Right renal pelvis (tissue), 4 donors: ENCODE measurements at places on chromosomes 12 and 14.

GRCh38 chr12:71727958-71728357, 26.7 kb upstream of the RAB21 start:
- no peak for DNase-seq

- DNase-seq = no peak
These were observed 26.9 kb downstream of the MDM1 start for GRCh38 chr12:68305278-68305677.

GRCh38 chr12:26335651-26336050, 140.3 kb downstream of the SSPN start:
- DNase-seq = no peak

DNA sequence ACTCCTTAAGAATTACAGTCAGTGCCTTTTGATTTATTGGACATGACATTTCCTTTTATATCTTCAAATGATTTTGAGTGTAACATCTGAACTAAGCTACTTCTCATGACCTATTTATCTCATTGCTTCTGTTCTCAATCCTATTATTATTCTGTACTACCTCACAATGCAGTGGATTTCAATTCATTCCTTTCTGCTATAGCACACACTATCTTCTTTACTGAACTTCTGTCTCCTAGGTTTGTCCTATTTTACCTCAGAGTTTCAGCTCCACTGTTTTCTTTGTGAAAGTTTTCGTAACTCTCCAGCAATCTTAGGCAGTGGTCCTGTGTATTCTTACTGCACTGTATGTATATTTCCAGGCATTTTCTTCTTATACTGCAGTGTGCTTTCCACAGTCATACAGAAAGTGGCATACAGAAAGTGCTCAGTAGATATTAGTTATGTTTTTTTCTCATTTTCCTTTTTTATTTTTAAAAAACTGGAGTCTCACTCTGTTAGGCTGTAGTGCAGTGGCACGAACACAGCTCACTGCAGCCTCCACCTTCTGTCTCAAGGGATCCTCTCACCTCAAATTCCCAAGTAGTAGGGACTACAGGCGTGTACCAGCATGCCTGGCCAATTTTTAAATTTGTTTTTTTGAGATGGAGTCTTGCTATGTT, 368.6 kb upstream of the RGS6 start:
- no peak for DNase-seq

DNA sequence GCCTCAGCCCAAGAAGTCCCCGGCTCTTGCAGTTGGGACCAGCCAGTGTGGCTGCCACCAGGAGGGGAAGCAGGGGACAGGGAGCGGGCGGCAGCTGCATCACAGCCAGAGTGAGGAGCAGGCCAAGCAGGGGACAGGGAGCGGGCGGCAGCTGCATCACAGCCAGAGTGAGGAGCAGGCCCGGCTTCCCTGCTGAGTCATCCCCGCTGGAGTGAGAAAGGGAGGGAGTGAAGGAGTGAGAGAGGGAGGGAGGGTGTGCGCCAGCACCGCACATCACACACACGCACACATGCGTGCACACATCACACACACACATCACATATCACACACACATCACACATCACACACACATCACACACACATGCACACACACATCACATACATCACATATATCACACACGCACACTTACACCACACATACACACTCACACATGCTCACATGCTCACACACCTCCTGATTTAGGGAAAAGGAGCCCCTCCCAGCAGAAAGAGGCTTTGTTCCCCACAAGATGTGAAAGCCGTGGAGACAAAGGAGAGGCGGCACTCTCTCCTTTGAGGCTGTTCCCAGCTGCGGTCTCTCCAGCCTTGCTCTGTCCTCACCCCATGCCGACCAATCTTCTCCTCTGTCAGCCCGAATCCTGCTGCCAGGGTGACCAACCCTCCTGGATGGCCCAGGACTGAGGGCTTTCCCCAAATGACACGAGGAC, 16.7 kb upstream of the ZDHHC22 start:
- DNase-seq = no peak

GRCh38 chr12:124402248-124403066, 107.6 kb downstream of the RFLNA start:
- DNase-seq = no peak

DNA sequence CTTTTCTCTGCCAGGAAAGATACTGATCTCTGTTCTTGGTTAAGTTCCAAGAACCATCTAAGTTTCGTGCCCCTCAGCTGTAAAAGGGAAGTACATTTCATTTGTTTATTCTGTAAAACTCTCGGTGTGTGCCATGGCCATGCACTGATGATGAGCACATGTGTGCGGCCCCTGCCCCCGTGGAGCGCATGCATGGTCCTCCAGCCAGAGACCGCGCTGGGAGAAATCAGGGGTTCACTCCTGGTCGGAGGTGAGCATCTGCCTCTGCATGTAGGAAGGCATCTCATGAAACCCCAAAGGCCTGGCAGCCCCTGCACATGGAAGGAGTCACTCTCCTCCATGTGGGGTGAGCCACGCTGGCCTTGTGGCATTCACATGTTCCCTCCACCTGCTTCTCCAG, 102.5 kb upstream of the RTL1 start:
- DNase-seq = no peak

- no peak for DNase-seq
These were observed 14.7 kb downstream of the GALNT9 start for GRCh38 chr12:132314516-132315233.

DNA sequence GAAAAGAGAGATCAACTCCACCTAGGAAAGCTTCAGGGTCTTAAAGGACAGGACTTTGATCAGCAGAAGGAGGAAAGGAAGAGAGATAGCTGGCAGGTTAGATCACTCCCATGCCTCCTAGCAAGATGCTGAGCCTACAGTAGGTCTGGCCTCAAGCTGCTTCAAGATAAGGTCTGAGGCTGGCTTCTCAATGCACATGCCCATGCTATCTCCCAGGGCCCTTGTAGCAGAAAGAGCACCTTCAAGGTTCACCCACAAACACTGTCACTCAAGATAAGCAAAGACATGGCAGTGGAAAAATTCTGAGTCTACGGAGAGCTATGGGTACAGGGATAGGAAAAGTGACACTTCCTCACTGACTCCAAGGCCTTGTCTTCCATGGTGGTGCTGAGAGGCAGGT, 14.3 kb downstream of the REM2 start:
- DNase-seq = no peak

DNA sequence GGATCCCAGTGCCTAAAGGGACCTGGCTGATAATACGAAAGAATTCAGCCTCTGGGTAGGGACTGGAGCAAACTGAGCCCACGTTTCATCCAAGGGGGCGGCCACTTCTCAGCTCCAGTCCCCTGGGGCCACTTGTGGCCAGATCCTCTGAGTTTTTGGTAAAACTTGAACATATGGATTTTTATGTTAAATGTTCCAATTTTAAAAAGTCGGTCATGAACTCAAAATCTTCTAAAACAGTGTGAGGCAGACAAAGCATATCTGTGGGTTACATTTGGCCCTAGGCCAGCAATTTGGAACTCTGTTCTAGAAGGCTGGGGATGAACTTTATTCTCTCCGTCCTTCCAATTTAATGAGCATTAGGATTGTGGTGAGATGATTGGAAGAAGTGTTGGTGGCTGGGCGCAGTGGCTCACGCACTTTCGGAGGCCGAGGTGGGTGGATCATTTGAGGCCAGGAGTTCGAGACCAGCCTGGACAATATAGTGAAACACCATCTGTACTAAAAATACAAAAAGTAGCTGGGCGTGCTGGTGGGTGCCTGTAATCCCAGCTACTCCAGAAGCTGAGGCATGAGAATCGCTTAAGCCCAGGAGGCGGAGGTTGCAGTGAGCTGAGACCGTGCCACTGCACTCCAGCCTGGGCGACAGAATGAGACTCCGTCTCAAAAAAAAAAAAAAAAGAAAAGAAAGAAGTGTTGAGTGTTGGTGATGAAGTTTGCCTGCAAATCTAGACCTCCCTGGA, 3.0 kb upstream of the PPP1CC start:
- no peak for DNase-seq

GRCh38 chr12:6171409-6172015, 28.7 kb upstream of the CD9 start:
- no peak for DNase-seq

DNA sequence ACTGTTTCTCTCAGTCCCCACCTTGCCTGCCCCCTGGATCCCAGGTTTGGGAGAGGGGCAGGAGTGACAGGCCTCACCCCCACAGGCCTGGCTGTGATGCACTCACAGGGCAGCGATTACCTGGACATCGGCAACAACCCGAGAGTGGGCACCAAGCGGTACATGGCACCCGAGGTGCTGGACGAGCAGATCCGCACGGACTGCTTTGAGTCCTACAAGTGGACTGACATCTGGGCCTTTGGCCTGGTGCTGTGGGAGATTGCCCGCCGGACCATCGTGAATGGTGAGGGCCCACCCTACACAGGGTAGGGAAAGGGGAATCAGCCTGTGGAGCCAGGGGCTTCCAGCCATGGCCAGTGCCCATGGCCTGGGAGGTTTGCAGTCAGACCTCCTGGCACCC, 8.6 kb downstream of the ACVRL1 start:
- DNase-seq = no peak

- no peak for DNase-seq
These were observed 13.0 kb downstream of the PELI2 start for GRCh38 chr14:56131004-56131864.

- DNase-seq = no peak
These were observed 94.1 kb downstream of the PAX9 start for GRCh38 chr14:36755756-36756155.

DNA sequence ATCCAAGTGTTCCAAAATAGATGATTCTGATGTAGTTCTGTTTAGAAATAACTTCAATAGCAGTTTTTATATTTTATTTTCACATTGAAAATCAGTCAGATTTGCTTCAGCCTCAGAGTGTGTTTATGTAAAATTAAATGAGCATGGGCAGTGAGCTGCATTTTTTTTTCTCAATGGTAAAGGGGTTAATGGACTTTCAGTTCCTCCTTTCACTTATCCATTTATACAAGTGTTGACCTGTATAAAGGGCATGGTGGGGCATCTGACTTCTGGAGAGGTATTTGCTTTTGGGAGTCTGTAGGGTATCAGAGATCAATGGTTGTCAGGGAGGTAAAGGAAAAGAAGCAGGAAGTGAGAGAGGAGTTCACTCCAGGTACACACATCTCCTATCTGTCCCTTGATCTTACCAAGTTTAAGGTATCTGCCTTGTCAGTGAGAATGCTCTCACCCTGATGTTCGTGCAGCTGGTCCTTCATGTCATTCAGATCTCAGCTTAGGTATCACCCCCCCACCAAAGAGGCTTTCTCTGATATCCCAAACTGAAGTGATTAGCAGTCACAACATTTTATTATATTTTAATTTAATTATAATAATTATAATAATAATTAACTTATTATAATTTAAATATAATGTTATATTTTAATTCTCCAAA, 181.6 kb upstream of the LMNTD1 start:
- DNase-seq = no peak

- no peak for DNase-seq
These were observed 91.1 kb downstream of the IRF2BPL start for GRCh38 chr14:76937181-76938091.

DNA sequence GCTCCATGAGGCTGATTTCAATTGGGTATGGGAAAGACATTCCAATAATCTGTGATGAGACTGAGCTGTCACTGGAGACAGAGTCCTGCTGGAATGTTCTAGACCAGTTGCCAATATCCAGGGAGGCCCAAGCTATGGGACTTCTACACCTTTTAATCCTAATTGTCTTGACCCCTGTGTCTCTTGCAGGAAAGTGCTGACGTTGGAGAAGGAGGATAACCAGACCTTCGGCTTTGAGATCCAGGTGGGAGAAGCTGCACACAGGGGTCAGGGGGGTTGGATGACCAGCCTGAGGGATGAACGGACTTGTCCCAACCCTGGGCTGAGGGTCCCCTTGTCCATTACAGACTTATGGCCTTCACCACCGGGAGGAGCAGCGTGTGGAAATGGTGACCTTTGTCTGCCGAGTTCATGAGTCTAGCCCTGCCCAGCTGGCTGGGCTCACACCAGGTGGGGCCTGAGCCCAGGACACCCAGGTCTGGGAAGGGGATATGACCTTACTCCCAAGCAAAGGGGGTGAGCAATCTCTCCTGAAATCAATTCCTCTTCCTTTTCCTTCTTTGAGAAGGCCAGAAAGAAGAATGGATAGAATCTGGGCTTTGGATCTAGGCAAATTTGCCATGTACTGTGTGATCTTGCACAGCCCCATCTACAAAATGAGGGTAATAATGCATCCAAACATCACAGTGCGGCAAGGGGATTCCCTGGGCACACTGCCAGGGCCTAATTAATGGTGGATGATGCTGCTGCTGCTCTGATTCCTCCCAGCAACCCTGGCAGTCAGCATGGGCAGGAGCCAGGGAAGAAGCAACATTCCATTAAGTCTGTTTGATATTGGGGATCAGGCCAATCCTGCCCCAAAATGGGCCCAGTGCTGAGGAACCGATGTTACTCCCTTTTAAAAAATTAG, 4.2 kb downstream of the TAMALIN start:
- DNase-seq = no peak

DNA sequence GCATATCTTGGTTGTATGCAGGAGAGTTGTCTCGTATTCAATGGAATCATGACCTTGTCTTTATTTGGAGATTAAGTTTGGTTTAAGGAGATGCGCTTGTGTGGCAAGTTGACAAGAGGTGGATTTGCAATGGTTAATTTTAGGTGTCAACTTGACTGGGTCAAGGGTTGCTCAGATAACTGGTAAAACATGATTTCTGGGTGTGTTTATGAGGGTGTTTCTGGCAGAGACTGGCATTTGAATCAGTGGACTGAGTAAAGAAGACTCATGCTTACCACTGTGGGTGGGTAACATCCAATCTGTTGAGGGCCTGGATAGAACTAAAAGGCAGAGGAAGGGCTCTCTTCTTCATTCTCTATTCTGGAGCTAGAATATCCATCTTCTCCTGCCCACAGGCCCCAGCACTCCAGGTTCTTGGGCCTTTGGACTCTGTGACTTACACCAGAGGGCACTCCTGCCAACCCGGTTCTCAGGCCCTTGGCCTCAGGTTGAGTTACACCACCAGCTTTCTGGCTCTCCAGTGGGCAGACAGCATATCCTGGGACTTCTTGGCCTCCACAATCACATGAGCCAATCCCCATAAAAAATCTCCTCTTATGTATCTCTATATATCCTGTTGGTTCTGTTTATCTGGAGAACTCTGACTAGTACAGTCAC, 141.5 kb upstream of the ARID2 start:
- no peak for DNase-seq

- no peak for DNase-seq
These were observed 10.2 kb downstream of the STX2 start for GRCh38 chr12:130828895-130829294.

- no peak for DNase-seq
These were observed 4.2 kb upstream of the BAZ2A start for GRCh38 chr12:56634242-56634836.

DNA sequence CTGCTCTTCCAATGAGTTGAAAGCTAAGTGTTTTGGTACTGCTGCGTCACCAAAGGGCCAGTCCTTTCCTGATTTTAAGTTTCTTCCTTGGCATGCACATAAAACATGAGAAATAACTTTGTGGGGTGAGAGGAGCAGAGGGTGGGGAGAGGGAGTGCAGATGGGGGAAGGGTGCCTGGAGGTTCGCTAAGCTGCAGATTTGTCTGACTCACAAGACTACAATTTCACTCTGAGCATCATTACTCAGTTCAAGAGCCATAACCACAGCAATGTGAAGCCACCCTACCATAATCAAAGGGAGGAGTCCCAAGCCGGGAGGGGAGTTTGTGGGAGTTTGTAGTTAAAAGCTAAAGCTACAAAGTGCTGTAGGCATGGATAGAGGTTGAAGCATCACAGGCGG, 136.1 kb downstream of the ANO2 start:
- no peak for DNase-seq

GRCh38 chr14:60926002-60926401, 54.9 kb downstream of the TRMT5 start:
- no peak for DNase-seq
